Glutamatergic neuron (in vitro differentiated cells): ENCODE measurements at places on chromosomes 6 and 20. TPM values are rescaled to one million over a fixed set of nuclear protein-coding genes. Genes with fewer than 3 reads are reported as not detected.

DNA sequence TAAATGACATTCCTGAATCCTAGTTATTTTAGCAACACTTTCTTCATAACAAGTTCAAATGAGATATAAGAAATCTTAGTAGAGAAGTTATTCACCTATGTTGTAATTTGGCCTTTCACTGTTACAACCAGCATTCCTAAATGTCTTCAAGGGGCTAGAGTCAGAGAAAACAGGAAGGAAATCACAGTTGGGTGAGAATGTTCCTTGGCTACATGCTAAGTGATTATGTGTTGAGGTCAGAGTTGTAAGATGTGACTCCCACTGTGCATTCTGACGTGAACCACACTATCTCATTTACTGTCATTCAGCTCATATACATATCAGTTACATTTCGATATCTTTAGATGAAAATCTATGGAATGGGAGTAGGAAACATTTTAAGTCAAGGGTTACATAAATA is 51.0 kb upstream of the MLIP start:
- H3K27ac ChIP-seq, result no peak overlapping the region
- H3K36me3 ChIP-seq, result no peaks in the 10 kb centered on the region
- H3K27me3 ChIP-seq, result no peaks in the 10 kb centered on the region

GRCh38 chr6:25094726-25095125 is 159.0 kb upstream of the RIPOR2 start:
- H3K36me3 ChIP-seq, result no peaks in the 10 kb centered on the region
- H3K4me3 ChIP-seq, result no peak overlapping the region
- H3K27me3 ChIP-seq, result no peaks in the 10 kb centered on the region
- H3K4me1 ChIP-seq, result no peaks in the 10 kb centered on the region

- H3K4me1 ChIP-seq, result no peaks in the 10 kb centered on the region
- no peak overlapping the region for H3K27ac ChIP-seq
- H3K27me3 ChIP-seq, result peaks cover 6% of the 10 kb centered on the region
- no peak overlapping the region for H3K4me3 ChIP-seq
These were observed 28.5 kb upstream of the SERPINB1 start for GRCh38 chr6:2870046-2870636.

GRCh38 chr6:142867988-142868812 is 76.8 kb downstream of the HIVEP2 start:
- no peak overlapping the region for H3K4me3 ChIP-seq
- no peaks in the 10 kb centered on the region for H3K27me3 ChIP-seq
- no peak overlapping the region for H3K27ac ChIP-seq
- no peak for DNase-seq

- DNase-seq, result no peak
- peaks cover 3% of the 10 kb centered on the region for H3K27me3 ChIP-seq
- peaks cover 4% of the 10 kb centered on the region for H3K4me1 ChIP-seq
- no peaks in the 10 kb centered on the region for H3K36me3 ChIP-seq
- H3K27ac ChIP-seq, result no peak overlapping the region
- no peak overlapping the region for H3K4me3 ChIP-seq
These were observed 105.9 kb downstream of the CDKAL1 start for GRCh38 chr6:20640181-20640580.

GRCh38 chr20:4937407-4938319 is 63.6 kb downstream of the SLC23A2 start:
- no peak overlapping the region for H3K27ac ChIP-seq
- no peaks in the 10 kb centered on the region for H3K27me3 ChIP-seq
- H3K4me1 ChIP-seq, result peaks cover 17% of the 10 kb centered on the region
- no peak for DNase-seq
- H3K4me3 ChIP-seq, result no peak overlapping the region
- no peaks in the 10 kb centered on the region for H3K36me3 ChIP-seq

- no peak for DNase-seq
- peaks cover 15% of the 10 kb centered on the region for H3K36me3 ChIP-seq
- peaks cover 9% of the 10 kb centered on the region for H3K27me3 ChIP-seq
These were observed 91.2 kb upstream of the TMEM181 start for GRCh38 chr6:158468666-158469065.

- H3K27me3 ChIP-seq, result peaks cover 2% of the 10 kb centered on the region
- no peaks in the 10 kb centered on the region for H3K4me1 ChIP-seq
- no peaks in the 10 kb centered on the region for H3K36me3 ChIP-seq
- no peak overlapping the region for H3K4me3 ChIP-seq
- H3K27ac ChIP-seq, result no peak overlapping the region
These were observed 201.3 kb downstream of the EPHA7 start for GRCh38 chr6:93218096-93218495.

DNA sequence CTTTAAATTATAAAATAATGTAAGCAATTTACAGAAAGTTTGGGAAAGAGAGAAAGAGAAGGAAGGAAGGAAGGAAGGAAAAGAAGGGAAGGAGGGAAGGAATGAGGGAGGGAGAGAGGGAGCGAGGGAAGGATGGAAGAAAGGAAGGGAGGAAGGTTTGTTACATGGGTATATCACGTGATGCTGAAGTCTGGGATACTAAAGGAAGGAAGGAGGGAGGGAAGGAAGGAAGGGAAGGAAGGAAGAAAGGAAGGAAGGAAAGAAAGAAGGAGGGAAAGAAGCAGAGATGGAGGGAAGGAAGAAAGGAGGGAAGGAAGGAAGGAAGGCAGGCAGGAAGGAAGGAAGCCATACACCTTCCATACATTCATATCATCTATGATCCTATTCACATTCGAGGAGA is 48.9 kb upstream of the GCM1 start:
- no peak overlapping the region for H3K4me3 ChIP-seq
- H3K36me3 ChIP-seq, result no peaks in the 10 kb centered on the region

- no peaks in the 10 kb centered on the region for H3K36me3 ChIP-seq
- H3K27ac ChIP-seq, result no peak overlapping the region
- no peaks in the 10 kb centered on the region for H3K4me1 ChIP-seq
- no peaks in the 10 kb centered on the region for H3K27me3 ChIP-seq
- no peak overlapping the region for H3K4me3 ChIP-seq
- DNase-seq, result no peak
These were observed 92.7 kb downstream of the SASH1 start for GRCh38 chr6:148435386-148435785.

DNA sequence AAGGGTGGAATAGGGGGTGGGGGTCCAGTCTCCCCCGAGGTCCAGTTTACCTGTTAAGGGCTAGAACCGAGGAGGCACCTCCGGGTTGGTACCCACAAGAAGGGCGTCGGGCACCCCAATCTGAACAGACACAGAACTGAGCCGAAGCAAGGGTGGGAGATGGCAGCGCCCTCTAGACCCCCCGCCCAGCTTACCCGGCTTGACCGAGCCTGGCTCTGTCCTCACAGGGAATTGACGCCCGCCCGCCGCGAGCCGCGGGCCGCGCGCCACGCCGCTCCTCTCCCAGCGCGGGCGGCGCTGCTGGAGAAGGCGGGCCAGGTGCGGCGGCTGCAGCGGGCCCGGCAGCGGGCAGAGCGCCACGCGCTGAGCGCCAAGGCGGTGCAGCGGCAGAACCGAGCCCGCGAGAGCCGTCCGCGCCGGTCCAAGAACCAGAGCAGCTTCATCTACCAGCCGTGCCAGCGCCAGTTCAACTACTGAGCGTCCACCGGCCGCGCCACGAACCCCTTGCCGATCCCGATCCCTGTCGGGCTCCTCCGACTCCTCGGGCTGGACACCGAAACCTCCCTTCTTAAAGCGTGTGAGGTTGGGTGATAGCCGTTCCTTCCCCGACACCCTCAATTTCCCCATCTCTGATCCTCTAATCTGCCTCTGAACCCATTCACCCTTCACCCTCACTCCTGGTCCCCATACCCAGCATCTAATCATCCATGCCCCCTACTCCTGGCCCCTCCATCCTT is 5.9 kb downstream of the TP53INP2 start:
- peaks cover 31% of the 10 kb centered on the region for H3K4me1 ChIP-seq
- DNase-seq, result peak; percentile 58
- peaks cover 5% of the 10 kb centered on the region for H3K36me3 ChIP-seq
- peak overlapping the region; percentile 91 for H3K27ac ChIP-seq
- peak overlapping the region; percentile 89 for H3K4me3 ChIP-seq
- peaks cover 15% of the 10 kb centered on the region for H3K27me3 ChIP-seq

DNA sequence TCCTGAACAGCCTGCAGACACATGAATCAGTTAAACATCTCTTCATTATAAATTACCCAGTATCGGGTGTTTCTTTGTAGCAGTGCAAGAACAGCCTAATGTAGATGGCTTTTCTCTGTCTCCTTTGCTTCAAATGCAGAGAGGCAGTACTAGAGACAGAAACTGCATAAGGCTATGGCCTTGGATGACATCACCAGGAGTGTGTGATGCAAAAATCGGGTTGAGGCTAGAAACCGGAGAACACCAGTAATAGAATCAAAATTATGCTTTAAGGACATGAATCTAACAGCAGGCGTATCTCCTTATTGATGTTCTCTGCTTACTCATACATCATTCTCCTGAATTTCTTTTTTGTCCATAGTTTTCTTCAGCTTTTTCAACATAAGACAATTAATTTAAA is 49.3 kb upstream of the FLRT3 start:
- DNase-seq, result no peak
- no peaks in the 10 kb centered on the region for H3K4me1 ChIP-seq
- no peaks in the 10 kb centered on the region for H3K27me3 ChIP-seq
- H3K36me3 ChIP-seq, result peaks cover 4% of the 10 kb centered on the region
- H3K27ac ChIP-seq, result no peak overlapping the region

- no peaks in the 10 kb centered on the region for H3K36me3 ChIP-seq
- no peak overlapping the region for H3K27ac ChIP-seq
- no peak for DNase-seq
- no peak overlapping the region for H3K4me3 ChIP-seq
These were observed 7.9 kb downstream of the UBR2 start for GRCh38 chr6:42571611-42572342.

The PRICKLE4 gene
- total RNA-seq, result 2.3 TPM

The NOX3 gene
- not detected for total RNA-seq
